ENCODE measurements at places on chromosomes 6 and 20.

GRCh38 chr6:12271997-12272396 lies 18.2 kb upstream of the EDN1 start:
- no peak for DNase-seq

DNA sequence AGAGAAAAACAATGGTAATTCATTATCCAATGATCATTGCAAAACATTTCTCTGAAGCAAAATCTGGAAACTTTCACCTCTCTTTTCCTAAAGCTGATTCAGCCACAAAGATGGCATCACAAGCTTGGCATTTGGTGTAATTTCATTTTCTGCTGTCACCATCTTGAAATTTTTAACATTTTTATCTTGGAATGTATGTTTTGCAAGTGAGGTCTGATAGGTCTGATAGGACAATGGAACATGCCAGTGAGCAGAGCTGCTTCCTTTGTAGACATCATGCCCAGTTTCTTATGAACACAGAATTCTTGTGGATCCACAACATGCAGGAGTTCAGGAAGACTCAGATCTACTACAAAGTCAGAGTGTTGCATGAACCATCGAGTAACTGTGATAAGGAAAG lies 969.6 kb downstream of the EYS start:
- no peak for DNase-seq

- no peak for DNase-seq
Observed at GRCh38 chr6:41347378-41348050, 12.1 kb downstream of the NCR2 start.

DNA sequence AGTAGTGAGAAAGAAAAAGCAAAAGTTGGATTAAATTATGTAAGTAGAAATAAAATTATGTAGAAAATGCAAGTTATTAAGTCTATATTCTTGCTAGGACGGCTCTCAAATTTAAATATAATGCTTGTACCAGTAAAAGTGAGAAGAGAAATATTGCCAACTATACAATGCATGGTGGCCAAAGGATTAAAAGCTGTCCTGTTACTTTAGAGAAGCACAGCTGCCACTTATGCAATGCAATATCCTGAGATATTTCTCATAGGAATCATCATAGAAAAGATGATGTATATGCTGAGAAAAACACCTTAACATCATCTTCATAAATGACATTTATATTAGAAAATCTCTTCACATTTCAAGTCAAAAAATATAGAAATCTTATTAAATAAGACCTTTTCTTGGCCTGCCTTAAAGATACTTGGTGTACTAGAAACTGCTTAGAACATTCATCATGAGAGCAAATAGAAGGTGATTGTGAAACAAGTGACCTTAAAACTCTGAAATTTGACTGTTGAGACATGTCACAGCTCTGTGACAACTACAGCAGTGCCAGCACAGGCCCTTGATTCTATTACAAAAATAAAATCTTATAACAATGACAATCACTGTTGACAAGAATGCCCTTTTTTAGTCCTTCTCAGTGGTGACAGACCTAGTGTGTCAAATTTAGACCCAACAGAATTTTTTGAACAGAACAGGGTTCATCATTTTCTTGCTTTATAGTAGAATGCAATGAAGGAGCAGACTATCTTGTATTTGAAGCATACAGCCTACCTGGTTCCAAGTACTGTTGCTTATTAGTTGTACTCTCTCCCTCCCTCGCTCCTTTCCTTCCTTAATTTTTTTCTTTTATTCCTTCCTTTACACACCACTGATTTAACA lies 173.1 kb downstream of the CLVS2 start:
- DNase-seq = no peak

DNA sequence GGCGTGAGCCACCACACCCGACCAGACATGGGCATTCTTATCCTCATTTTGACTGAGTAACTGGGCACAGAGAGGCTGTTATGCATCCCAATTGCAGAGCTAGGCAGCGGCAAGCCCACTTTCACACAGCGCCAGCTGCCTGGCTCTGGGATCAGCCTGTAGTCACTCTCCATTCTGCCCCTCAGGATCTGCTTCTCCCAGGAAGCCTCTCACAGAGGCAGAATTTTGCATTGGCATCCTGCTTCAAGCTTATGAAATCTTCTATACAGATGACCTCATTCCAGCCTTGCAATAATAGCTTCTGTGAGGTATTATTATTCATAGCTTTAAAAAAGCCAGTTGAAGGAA lies 37.0 kb upstream of the IER3 start:
- DNase-seq = no peak

GRCh38 chr20:63309261-63310071 lies 16.5 kb downstream of the COL20A1 start:
- DNase-seq = no peak

Data from stimulated activated CD4-positive, alpha-beta T cell treated with anti-CD3 and anti-CD28 coated beads, Interleukin-1b, Interleukin-23, amount 100 ng/mL, for 24 hours (primary cell).